ENCODE measurements at places on chromosomes 2 and 18.

- DNase-seq, result no peak
These were observed 95.9 kb upstream of the GRB14 start for GRCh38 chr2:164717000-164717803.

- peak; percentile 94 for DNase-seq
These were observed 227.3 kb upstream of the TANK start for GRCh38 chr2:160932960-160933359.

DNA sequence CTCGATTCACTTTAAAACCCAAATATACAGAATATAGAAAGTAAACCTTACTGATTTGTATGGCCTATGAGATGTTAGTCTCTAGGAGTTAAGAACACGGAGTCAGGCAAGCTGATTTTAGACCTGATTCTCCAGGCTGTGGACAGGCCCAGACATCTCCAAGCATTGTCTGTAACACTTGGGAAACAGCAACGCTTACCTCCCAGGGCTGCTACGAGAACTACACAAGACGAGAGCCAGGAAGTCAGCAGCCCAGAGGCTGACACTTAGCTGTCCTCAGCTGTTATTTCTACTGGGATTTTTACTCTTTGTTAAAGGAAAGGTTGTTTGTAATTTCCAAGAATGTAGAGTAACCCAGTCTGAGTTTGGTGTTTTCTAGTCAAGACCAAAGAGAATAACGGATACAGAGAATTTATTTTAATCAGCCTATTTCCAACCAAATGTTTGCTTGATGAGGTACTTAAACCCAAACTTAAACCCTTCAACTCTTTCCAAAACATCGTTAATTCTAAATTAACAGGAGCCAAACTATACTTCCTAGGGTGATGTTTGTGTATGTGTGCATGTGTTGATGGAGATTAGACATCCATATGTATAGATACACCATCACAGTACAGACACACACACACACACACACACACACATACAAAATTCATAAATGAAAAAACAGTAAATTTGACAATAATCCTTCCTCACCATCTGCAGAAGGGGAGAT is 123.4 kb downstream of the LAMA1 start:
- DNase-seq, result peak; percentile 48

DNA sequence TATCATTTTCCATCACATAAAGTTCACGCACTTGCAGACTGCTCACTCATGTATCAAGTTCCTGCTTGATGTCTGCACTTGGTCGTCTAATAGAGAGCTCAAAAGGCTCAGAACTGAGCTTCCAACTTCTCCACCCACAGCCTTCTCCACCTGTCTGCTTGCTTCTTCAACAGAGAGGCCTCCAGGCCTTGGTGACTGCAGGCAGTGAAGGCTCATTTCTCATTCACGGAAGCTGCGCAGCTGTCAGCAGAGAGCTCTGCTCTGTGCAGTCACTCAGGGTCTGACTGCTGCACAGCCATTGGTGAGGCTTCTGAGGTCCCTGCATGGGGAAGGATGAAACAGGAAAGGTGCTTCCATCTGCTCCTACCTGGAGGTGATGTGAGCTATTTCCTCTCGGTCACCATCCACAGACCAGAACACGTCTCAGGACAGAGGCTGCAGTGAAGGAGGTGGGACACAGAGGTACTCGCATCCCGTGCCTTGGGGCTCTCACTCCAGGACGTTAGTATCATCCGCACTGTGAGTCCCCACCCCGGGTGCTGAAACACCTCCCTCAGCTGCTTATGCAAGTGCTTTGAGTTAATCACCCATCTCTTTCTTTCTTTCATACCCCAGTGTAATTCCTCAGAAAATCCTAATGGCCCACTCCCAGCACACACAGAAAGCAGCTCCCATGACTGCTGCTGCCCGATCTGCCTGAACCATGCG is 126.2 kb downstream of the TMEM18 start:
- DNase-seq, result no peak

DNA sequence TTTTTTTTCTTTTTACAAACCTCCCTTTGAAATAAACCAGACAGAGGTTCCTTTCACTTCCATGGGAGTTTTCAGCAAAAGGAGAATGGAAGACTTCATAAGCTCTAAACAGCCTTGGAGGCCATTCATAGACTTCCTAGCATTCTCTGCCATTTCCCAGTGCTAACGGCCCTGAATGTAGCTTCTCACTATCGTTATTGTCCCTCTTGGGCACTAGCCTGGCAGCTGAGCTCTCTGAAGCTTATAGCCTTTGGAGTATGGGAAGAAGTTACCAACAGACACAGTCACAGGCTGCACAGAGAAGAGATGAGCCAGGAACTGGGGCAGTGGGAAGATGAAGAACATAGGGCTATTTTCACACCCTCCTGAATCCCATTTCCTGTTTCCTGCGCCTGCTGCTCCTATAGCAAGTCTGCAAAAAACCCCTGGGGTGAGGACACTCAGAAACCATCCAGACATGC is 29.1 kb upstream of the EPC2 start:
- DNase-seq, result no peak

DNA sequence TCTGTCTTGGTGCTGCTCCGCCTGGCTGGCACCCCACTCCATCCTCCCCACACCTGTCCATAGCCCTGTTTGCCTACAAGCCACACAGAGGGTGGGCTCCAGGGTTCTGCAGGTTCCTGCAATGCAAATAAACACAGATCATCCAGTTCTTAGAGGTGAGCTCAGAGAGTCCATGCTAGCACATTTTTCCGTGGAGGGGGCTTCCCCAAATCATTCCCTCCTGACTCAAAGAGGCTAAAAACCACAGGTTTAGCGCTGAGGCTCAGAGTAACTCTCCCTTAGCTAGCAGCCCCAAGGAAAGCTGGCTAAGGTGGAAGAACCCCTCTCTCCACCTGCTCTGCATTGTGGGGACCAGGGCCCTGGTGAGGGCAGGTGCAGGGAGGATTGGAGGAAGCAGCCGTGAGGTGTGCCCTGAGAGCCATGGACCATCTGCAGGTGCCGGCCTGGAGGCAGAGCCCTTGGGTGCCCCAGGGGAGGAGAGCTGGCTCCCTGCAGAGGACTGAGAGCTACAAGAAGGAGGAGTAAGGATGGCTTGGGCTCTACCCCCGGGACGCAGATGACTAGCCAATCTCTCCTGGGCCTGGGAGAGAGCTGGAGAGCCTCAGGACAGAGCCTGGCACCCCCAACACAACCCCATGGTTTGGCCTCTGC is 23.8 kb upstream of the TEX44 start:
- no peak for DNase-seq

DNA sequence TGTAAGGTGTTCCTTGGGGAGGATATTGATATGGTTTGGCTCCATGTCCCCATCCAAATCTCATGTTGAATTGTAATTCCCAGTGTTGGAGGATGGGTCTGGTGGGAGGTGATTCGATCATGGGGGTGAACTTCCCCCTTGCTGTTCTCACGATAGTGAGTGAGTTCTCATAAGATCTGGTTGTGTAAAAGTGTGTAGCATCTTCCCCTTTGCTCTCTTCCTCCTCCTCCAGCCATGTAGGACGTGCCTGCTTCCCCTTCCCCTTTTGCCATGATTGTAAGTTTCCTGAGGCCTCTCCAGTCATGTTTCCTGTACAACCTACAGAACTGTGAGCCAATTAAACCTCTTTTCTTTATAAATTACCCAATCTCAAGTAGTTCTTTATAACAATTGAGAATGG is 458.7 kb downstream of the LPIN1 start:
- DNase-seq, result no peak
